ENCODE measurements at places on chromosomes 6 and 20.

GRCh38 chr6:116309001-116309400 lies 29.3 kb upstream of the TSPYL1 start:
- no peak for DNase-seq

GRCh38 chr20:56957737-56958553 lies 308.5 kb downstream of the BMP7 start:
- no peak for DNase-seq

- no peak for DNase-seq
Observed at GRCh38 chr20:19625426-19625825, 132.6 kb upstream of the RIN2 start.

GRCh38 chr20:51801122-51801822 lies 1.0 kb downstream of the SALL4 start:
- DNase-seq = no peak

DNA sequence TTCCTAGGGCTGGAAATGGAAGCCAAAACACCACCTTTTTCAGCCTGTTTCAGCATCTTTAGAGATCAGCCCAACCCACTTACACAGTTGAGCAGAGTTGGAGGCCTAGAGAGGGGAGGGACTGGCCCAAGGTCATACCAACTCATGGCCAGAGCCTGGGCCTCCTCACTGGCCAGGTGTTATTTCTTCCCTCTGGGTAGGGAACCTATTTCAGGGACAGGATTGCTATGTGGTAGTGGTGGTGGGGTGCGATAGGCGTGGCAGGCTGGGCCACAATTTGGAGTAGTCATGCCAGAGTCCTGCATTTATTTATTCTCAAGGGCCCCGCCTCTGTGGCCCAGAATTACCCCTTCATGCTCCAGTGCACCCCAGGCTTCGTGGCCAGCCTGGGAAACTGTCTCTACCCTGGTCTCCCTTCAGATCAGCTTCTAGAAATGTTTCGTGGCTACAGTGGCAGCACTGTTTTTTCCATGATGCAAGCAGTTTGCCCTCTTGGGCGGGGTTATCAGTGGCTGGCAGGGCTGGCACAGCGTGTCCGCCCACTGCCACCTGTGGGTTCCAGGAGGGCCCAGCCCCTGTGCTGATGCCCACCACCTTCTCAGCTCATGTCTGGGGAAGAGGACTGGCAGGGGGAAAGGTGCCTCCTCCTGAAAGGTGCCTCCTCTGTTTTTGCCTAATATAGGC lies 6.2 kb downstream of the VEGFA start:
- DNase-seq = no peak

GRCh38 chr6:148703900-148704299 lies 42.9 kb upstream of the UST start:
- DNase-seq = no peak

- no peak for DNase-seq
Observed at GRCh38 chr6:109834131-109834530, 143.0 kb downstream of the FIG4 start.

DNA sequence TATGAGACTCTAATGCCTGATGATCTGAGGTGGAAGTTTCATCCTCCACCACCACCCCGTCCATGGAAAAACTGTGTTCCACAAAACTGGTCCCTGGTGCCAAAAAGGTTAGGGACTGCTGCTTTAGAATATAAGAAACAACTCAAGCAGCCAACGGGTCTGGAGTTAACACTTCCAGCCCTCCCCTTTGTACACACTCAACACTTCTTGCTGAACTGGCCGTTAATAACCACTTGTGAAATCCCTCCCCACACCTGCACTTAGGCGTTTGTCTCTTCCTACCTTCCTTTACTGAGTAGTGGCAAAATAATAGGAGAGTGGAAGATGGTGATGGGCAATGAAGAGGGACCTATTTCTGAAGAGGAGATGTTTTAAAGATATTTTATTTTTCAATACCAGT lies 10.5 kb downstream of the SAYSD1 start:
- DNase-seq = no peak

- DNase-seq = peak; percentile 12
Observed at GRCh38 chr6:33882154-33882553, 78.4 kb upstream of the MLN start.

DNA sequence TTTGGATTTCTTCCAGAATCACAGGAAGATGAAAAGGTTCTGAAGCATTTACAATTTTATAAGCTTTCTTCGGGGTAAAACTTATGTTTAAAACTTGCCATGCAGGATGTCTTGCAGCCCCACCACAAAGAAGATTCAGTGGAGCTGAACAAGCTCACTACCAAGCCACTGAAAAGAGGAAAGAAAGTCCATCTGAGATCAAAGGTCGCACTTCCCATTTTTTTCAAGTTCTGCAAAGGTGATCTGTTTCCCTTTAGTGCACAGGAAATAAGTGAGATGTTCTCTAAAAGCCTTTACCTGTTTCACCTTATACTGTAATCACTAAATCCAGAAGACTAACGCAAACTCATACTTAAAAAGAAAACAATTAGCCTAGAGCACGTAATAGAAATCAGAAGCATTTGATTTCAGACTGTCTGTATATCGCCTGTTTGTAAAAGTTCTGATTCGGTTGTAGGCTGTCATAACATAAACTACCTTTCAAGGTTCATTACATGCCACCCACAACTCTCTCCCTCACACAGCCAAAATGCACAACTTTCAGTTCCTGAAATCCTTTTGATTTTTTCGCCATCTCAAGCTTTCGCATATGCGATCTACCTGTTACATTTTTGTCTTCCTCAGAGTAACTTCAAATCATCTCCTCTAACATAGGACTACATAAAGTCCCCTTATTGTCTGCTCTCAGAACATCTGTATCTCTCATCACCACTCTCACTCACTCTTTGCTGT lies 1.8 kb downstream of the ECHDC1 start:
- no peak for DNase-seq

DNA sequence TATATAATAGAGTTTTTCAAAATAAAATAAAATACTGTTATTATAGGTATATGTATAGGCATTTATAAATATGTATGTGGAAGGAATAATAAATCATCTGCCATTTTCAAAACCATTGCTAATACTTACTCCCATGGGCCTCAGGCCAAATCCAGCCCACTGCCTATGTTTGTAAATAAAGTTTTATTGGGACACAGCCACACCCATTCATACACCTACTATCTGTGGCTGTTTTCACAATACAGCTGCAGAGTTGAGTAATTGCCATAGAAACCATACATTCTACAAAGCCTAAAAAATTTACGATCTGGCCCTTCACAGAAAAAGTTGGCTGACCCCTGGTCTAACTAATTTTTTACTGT lies 9.5 kb downstream of the ALDH5A1 start:
- DNase-seq = no peak

GRCh38 chr6:38518511-38519304 lies 121.0 kb downstream of the BTBD9 start:
- no peak for DNase-seq

- no peak for DNase-seq
Observed at GRCh38 chr20:63246490-63247288, 7.6 kb downstream of the NKAIN4 start.

- DNase-seq = no peak
Observed at GRCh38 chr20:54398814-54399213, 76.6 kb upstream of the DOK5 start.

DNA sequence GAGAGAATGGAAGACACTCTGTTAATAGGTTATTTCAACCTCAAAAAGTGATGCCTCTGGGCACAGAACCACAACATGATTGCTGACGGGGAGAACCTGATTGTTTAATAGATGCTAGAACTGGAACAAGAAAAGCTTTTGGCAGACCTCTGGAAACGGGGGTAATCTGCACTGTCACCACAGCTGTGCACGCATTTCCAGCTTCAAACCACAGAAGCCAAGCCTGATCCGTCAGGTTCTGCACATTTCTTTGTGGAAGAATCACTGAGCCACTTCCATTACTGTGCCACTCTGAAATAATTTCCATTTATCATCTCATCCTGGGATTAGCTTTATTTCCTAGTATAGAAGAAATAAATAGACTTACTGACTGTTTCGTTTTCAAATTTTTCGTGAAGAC lies 309.3 kb downstream of the FARS2 start:
- no peak for DNase-seq

Measured in left colon (tissue), 2 donors.